ENCODE measurements at places on chromosomes 6 and 20.

DNA sequence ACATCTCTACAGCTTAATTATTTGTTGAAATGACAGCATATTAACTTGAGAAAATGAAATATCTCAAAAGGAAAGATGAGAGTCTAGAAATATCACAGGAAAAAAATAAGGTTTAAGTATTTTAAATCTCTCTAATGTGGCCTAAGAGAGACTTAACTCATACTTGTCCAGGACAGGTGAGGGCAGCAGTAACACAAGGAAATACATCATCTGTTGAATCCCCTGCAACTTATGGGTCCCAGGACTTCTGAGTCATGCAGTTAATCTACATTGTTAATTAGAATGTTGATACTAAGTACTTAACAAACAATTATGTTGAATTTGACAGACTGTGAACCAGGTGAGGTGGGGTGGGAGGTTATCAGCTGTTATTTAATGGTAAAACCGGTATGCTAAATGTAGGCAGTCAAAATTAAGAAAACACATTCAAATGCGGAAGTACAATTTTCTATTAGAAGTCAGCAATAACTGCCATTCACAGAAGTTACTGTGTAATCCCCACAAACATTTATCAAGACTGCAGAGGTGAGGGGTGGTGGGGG lies 87.9 kb downstream of the CEP57L1 start:
- no peak for DNase-seq

DNA sequence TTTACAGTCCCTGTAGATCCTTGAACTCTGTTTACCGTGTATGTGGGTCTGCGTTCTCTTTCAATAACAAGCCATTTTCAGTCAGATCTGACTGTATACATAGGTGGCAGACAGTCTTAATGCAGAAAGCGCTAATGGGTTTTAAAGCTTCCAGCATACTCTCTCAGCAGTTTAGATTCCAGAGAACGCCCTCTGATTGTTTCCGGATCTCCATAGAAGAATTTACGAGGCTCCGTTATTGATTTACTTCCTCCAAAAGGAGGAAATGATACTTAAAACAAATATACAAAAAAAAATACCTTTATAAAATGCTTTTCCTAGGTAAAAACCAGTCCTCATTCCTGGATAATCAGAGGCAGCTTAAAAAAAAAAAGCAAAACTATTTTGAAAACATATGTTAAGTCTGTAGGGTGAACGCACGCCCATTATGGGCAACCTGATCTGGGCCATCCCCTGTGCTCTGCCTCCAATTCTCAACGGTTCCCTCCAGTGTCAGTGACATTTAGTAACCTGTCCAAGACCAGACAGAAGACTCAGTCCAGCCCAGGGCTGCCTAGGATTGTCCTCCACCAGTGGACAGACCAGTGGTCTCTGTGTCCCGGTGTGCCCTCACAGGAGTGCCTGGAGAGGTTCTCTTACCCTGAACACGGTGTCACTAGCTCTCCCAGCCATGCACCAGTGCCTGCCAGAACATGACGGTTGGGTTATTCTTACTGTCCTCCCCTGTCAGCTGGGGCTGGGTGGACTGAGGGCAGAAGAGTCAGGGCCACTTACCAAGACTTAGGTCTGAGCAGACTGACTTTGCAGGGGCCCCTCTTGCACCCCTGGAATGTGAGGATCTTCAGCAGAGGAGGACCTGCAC lies 217.3 kb downstream of the ARID1B start:
- no peak for DNase-seq

DNA sequence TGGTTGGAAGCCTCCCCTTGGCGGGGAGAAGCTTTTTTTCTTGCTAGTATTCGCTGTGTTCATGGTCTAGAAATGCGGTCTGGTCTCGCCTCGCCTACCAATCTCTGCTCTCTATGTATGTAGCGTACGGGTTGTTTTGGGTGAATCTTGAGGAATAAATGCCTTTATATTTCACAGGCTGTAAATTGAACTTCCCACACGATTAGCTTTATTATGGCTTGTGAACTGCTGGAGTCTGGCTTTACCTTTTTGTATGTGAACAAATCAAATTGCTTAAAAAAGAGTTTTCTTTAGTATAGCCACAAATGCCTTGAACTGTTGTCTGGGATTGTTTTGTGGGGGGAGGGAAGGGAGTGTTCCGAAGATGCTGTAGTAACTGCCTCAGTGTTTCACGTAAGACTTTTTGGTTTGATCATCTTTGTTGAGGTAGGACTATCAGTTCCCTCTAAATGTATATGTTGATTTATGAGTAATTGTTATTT lies 2.2 kb downstream of the INSM1 start:
- no peak for DNase-seq

- no peak for DNase-seq
These were observed 79.8 kb upstream of the OPRM1 start for GRCh38 chr6:153959276-153959675.

- no peak for DNase-seq
These were observed 41.0 kb downstream of the QKI start for GRCh38 chr6:163455552-163455951.

GRCh38 chr6:31450751-31451150 lies 47.2 kb upstream of the MICB start:
- DNase-seq, result no peak

DNA sequence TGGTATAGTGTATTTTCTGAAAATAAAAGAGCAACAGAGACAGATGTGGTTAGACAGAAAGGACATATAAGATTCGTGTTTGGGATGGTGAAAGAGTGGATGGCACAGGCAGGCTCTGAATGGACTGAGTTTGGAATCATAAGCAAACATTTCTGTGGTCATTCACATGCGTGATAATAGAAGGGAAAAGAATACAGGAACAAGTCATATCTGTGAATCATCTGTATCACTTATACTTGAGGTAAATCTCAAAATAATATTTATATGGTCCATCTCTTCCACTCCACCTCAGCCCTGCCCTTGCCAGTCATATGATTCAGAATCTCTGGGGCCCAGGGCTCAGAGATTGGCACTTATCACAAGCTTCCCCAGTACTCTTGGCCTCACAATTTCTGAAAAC lies 535.1 kb downstream of the BCKDHB start:
- DNase-seq, result no peak

DNA sequence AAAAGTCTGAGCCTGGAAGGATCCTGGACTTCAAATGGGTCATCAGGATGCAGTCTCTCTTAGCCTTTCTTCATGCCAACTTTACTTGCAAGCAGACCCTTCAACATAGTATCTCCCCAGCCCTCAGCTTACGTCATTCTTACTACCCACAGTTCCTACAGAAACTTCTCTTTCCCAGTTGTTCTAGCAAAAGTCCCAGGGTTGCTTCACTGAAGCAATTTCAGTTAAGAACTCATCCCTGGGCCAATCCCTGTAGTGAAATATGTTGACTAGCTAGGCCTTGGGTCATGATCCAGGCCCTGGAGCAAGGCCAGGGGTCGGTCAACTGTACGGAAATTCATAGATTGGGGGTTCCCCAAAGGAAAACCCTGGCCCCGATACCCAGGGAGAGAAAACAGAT lies 8.6 kb upstream of the FAM83D start:
- DNase-seq, result no peak

DNA sequence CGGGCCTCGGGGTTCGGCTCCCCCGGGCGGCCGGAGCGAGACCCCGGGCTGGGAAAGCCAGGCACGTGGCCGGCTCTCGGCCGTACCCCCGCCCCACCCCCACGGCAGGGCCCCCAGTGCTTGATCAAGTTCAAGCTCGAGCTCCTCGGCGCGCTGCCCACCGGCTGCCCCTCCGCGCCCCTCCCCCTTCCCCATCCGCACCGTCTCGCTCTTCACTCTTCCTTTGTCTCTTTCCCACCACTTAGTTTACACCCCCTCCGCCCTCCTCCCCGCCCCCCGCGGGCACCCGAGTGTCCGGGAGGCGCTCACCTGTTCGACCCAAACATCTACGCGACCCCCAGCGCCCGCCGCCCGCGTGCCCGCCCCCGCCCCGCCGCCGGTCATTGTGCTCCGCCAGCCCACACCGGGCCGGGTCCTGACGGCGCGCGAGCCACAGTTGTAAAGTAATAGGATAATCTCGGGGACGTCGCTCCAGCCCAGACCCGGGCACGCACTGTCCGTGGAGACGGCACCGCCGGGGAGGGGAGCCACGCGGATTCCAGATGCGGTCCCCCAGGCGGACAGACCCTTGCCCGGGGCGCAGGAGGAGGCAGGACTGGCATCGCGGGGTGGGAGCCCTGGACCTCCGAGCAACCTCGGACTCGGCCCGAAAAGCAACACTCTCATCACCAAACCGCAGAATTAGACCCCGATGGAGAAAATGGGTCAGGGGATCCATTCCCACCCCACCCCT lies 100.7 kb downstream of the NOL4L start:
- no peak for DNase-seq

- DNase-seq, result no peak
These were observed 432 bp upstream of the KHDRBS2 start for GRCh38 chr6:62286470-62286843.

DNA sequence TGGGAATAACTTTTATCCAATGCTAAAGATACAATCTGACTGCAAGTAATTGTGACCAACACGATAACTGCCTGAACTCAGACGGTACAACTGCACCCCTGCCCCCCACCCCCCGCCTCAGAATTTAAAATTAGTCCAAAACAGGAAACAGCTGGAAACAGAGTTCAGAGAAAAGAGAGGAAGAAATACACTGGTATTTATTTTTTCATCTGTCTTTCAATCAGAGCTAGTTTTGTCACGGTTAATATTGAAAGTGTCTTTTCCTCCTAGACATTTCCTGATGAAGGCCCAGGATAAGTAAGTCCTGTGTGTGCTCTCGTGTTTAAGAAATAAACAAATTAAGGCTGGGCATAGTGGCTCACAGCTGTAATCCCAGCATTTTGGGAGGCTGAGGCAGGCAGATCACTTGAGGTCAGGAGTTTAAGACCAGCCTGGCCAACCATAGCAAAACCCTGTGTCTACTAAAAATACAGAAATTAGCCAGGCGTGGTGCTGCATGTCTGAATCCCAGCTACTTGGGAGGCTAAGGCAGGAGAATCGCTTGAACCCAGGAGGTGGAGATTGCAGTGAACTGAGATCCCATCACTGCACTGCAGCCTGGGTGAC lies 21.5 kb downstream of the ACSS1 start:
- DNase-seq, result no peak

- DNase-seq, result no peak
These were observed 868 bp downstream of the METTL24 start for GRCh38 chr6:110357298-110357663.

- no peak for DNase-seq
These were observed 154.0 kb downstream of the ID4 start for GRCh38 chr6:19991176-19991575.

GRCh38 chr6:136994782-136995181 lies 50.0 kb downstream of the IL20RA start:
- DNase-seq, result peak; percentile 51

DNA sequence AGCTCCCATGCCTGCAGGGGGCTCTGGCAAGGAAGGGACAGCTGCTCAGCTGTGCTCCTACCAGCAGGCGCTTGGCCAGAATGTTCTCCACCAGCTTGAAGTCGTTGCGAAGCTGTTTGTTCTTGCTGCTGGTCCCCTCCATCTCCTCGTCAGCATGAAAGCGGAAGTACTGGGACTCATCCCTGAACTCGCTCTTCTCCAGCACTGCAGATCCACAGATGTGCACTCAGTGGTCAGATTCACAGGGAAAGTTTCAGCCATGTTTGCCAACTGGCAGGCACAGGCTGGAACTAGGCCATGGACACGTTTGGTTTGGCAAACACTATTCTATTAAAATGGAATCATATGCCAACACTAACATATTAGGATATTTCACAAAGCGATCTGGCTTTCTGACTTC lies 167.9 kb downstream of the PREX1 start:
- no peak for DNase-seq

Data from NCI-H2081 treated with DMSO at 0.1 percent for 48 hours (cell line).